ENCODE measurements at places on chromosomes 1 and 21.

DNA sequence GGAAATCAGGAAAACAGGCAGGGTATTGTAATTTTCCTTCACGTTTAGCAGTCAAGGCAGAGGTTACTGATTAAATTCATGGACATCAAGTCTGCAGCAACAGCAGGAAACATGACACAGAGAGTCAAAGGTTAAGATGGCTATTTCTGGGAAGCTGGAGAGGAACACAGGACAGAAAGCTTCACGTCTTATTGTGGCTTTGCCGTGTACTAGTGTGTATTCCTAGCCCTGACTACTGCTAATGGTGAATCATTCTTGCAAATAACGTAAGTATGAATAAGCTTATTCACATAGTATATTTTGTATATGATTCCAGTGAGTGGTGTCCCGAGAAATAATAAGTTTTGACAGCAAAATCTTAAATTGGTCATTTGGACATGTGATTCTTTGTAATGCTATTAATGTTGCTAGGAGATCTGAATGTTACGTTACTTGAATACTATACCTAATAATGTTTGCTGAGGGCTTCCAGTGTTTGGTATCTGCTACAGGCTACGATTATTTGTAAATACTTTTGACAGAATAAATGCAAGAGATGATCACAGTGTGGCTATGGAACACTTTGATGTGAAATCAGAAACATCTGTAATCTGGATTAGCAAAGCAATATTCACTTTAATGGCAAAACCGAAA lies 77.4 kb downstream of the DISP1 start:
- peak; percentile 66 for DNase-seq

- no peak for DNase-seq
Measured at GRCh38 chr1:29920316-29920715, 684.0 kb downstream of the PTPRU start.

- DNase-seq: no peak
Measured at GRCh38 chr1:77583483-77583882, 99.0 kb downstream of the ZZZ3 start.

- DNase-seq: peak; percentile 29
Measured at GRCh38 chr1:206685334-206685768, 646 bp downstream of the MAPKAPK2 start.

DNA sequence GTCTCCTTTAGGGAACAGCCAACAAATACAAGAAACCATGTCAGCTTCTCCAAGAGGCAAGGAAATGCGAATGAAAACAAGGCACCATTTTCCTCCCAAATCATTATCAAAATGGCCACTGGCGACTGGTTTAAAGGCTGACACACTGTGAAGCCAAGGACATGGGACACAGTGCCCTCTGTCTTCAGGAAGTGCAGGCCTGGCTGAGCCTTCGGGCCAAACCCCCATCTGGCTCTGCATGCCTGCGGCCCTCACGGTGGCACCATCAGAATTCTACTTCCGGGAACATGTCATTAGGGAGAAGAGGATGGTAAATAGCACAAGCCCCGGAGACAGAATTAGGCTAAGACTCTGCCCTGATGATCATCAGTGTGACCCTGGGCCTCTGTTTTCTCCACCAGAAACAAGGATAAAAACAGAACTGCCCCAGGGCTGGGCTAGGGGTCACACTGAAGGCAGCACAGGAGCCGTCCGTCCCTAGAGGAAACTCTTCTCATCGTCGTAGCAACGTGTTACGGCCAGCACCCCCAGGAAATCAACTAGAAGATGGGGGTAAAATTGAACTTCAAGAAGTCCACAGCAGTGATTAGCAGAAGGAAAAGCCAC lies 103.5 kb downstream of the NPHP4 start:
- no peak for DNase-seq

GRCh38 chr21:43958364-43959158 lies 53.5 kb upstream of the TRAPPC10 start:
- DNase-seq: no peak

DNA sequence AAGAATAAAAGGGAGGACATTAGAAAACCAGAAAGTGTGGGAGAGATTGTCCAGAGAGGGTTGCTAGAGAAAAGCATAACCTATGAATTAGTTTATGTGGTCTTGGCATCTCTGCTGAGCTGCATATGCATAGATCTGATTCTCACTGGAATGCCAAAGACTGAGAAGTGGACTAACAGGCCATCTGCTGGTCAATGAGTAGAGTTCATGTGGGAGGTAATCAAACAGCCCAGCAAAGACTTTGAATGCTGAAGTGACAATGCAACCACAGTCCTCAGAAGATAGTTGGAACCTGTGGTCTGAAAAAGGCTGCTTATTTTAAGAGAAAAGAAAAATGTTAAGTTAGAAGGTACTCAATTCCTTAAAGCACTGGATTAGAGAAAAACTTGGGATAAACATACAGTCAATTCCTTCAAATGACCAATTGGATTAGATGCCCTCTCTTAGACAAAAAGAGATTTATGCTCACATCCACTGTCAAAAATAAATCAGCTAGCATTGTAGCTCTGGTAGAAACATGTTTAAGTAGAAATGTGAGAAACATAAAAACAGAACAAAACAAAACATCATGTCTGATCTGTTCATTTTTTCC lies 382.8 kb downstream of the AMY1C start:
- peak; percentile 45 for DNase-seq

- DNase-seq: no peak
Measured at GRCh38 chr1:164577291-164577690, 18.3 kb downstream of the PBX1 start.

- DNase-seq: peak; percentile 63
Measured at GRCh38 chr1:8197493-8198282, 120.2 kb upstream of the SLC45A1 start.

DNA sequence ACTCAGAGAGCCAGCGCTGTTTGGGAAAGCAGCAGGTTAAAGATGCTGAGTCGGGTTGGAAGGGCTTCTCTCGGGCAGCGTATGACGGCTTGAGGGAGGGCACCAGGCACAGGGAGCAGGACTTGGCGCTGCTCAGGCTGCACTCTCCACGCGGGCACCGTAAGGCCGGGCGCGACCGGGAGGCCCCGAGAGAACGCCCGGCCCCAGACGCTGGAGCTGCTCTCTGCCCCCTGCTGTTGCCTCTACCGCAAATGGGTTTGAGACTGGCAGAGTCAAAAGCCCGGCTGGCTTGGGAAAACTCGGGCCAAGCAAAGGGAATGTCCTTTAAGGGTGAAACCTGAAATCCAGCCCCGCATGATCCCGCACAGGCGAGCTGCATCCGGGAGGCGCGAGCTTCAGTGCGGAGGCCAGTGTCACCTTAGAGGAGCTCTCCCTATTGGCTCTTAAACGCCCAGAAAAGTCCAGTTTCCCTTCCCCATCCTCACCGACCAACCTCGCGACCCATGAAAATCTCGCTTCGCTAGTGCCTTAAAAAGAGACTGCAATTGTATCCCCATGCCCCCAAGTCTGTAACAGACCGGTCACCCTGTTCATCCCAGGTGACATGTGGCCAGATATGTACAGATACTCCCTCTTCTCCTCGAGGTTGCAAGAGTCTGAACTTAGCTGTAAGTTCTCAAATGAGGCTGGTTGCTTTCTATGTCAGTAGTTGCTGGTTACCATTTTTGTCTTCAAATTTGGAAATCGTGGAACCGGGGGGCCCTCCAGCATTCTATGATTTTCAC lies 1.1 kb downstream of the PRRX1 start:
- DNase-seq: no peak

GRCh38 chr1:230797942-230798365 lies 50.8 kb downstream of the CAPN9 start:
- peak; percentile 75 for DNase-seq

DNA sequence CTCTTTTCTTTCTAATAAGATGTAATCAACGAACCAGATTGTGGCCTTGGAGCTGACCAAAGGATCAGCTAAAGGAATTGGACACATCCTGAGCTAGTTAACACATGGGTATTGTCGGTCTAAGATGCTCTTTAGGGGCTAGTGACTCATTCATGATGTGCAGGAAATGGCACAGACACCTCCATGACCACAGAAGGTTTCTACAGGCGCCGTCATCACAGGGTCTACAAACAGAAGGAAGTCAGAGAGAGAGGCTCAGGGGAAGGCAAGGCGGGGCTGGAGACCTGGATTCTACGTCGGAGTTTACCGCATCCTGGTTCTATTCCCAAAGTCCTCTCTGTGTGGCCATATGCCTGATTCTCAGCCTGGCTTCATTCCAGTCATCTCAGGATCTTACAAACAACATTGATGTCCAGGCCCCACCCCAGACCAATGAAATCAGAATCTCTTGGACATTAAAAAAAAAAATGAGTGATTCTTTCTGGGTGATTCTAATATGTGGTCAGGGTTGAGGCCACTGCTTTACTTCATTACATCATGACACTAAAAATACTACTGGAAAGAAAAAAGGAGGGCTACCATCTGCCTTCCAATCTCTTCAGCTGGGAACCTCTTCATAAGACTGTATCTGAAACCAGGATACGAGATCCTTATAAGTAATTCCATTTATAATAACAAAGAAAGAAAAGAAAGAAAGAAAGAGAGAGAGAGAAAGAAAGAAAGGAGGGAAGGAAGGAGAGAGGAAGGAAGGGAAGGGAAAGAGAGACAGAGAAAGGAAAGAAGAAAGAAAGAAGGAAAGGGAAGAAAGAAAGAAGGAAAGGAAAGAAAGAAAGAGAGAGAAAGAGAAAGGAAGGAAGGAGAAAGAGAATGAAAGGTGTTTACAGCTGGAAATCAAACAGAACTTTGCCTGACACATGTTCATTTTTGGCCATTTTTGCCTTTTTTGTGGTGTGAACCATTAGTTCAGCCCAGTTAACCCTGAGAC lies 11.6 kb upstream of the KCNJ15 start:
- DNase-seq: peak; percentile 48

- DNase-seq: no peak
Measured at GRCh38 chr1:89262643-89263042, 10.0 kb downstream of the GBP5 start.

DNA sequence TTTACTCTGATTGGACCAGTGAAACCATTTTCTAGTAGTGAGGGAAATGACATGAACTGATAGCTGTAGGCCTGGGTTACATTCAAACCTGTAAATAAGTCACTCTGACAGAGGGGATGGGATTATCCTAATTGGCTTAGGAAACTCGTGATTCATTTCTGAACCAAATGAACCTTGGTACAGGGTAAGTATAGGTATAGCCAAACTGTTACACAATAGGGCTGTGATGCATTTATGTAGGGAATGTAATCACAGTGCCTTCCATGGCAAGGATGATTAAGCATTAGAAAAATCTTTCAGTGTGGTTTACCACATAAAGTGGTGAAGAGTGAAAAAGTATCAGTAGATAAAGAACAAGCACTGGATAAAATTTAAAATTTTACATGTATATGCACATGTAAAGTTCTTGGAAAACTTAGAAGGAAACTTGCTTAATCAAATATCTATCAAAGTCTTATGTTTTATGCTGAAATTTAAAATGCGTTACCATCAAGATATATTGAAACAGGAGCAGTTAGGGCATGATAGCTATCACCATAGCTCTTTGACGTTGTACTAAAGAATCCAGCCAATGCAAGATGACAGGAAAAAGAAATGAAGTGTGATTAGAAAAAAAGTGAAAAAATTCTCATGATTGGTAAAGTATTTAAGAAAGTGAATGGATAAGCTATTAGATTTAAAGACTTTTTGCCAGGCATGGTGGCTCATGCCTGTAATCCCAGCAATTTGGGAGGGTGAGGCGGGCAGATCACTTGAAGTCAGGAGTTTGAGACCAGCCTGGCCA lies 63.0 kb downstream of the RABGAP1L start:
- no peak for DNase-seq

GRCh38 chr21:33374450-33375096 lies 28.6 kb upstream of the IFNGR2 start:
- peak; percentile 23 for DNase-seq

DNA sequence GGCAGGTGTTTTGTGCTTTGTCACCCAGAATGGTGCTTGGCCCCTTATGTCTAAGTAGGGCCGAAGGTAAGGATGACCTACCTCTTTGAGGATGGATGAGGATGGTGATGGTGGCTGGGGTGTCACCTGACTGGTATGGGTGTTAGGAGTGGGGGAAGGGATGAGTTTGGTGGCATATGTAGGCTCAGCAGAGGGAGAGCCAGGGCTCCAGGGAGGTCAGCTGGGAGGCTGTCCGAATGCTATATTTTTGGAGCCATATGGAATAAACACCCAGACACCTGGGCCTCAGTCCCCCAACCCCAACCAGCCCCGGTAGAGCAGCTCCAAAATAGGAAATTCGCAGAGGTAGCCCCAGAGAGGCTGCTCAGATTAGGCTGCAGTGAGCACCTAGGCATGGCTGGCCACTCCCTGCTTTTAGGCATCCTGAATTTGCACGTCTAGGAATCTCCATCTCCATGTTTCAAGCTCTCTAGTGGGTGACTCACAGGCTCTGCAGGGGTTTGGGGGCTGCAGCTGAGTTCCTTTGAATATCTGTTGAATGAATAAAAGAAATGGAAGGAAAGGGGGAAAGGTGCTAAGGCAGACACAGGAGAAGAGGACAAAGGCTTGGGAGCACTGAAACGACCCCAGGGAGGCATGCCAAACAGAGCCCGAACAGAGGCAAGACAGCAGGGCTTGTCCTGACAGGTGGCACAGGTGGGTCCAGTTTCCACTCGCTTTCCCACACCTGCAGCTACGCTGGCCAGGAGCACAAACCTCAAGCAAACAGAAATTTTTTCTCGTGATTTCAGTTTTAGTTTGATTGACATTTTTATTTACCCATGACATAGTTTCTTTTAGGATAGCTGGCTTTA lies 135.3 kb upstream of the EDN2 start:
- DNase-seq: no peak

GRCh38 chr21:43976661-43977060 lies 35.4 kb upstream of the TRAPPC10 start:
- DNase-seq: no peak

GRCh38 chr1:58155418-58156123 lies 391.0 kb downstream of the OMA1 start:
- no peak for DNase-seq

DNA sequence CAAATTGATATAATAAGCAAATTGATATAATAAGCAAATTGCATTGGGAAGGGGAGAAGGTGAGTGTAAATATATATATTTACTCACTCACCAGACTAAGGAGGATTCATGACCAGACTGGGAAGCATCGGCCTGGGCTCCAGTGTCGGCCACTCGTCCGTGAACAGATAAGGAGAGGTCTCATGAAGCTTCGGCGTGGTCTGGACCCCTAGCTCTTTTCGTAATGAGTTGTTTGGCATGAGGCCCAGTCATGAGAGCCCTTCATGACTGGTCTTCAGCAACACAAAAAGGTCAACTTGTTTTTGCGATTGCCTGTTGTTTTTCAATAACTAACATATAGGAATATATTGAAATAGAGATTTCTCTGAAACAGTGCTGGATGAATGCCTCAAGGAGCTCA lies 222.9 kb upstream of the KCNK2 start:
- no peak for DNase-seq

DNA sequence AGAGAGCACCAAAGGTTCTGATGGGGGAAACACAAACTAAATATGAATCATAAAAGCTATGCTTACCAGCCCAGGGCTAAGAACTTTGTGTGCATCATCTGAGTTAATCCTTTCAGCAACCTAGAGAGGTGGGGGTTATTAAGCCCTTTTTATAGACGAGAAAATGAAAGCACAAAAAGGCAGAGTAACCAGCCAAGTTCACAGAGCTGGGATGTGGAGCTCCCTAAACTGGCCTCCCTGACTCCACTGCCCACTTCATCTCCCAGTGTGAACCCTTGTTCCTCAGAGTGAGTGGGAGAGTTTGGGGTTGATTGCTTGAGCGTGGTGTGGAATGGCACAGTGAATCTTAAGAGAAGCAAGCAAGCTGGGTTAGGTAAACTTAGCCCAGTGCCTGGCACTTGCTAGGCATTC lies 10.8 kb upstream of the BCAR3 start:
- no peak for DNase-seq
